ENCODE measurements at places on chromosomes 3 and 15.

DNA sequence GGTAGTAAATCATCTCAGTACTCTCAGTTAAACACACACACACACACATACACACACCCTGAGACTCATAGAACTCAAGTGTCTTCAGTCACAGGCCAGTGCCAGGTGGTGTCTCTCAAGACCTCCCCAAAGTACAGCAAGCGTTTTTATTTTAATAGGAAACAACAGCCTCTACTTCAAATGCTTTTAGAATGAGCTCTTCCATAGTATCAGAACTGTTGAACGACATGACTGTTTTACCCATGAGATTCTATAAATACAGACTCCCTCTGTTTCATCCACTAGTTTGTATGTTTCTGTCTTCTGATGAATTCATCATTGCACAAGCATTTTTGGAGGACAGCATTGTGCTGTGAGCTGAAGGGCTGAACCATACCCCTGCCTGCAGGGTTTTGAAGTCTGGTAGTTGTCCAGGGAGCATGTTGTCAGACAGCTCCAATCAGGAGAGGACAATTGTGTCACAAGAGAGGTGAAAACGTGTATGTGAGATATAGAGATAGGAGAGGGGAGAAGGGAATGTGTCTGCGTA is 201.0 kb upstream of the BCL6 start:
- no peak for DNase-seq

DNA sequence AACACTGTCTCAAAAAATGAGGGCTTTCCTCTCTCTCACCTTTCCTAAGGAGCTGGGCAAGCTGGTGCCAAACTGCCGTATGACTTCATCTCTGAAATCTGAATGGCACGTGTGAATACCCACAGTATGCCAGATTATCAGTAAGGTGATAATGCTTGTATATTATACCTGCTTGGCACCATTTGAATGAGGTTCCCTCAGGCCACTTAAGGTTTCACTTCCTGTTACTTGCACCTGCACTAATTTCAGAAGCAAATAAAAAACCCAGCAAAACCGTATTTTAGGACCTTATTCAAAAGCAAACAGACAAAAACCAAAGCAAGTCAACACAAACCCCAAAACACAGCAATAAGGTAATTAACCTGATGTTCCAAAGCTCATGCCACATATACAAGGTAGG is 19.7 kb downstream of the FOXP1 start:
- DNase-seq = no peak

DNA sequence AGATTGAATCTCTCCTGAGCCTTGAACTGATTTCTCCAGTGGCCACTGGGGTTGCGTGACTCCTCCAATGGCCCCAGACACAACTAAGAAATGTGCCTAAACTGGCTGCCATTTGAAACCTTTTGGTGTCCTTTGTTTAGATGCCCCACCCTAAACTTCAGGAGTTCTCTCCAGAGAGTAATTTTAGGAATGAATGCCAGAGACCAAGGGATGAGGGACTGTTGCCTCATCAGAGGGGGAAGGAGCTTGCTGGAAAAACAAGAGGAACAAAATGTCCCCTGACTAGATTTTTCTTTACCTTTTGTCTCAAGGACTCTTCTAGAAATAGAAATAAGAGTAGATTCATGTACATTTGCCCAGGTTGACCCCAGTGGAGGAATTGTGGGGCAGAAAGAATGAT is 8.1 kb upstream of the ADPRH start:
- no peak for DNase-seq

DNA sequence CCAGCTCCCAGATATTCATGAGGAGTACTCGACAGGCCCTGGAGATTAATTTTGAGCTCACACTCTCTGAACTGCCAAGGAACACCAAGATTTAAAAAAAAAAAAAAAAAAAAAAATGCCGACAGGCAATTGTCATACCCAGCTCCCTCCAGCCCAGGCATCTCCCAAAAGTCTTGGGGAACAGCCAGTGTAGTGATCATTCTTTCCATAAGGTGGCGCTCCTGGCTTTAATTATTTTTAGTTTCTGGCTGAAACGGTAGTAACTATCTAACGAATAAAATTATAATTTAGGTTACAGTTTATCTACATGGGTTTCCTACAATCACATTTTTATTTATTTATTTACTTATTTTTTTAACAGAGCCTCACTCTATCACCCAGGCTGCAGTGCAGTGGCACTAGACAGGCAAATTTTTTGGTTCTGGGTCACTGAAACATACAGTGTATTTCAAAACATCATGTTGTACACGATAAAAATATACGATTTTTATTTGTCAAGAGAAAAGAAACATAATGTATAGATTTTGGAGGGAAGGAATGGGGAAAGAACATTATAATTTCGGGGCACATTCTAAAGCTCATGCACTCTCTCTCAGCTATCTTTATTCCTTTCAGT is 157.3 kb downstream of the ADAMTS9 start:
- no peak for DNase-seq

DNA sequence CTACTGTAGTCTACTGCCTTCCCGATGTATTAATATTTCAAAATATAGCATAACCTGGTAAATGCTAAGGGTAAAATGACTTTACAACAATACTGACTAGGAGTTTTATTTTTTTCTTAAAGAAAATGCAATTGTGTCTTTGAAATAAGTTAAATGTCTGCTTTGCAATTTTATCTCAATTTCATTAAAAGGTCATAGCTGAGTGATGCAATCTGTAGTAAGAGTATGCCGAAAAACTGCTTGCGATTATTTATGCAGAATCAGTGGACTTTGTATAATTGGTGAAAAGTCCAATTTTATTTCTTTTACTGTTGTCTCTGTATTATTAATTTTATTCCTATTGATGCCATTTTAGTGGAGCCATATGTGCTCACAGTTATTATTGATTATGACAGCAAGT is 1143.6 kb upstream of the EPHA6 start:
- no peak for DNase-seq

DNA sequence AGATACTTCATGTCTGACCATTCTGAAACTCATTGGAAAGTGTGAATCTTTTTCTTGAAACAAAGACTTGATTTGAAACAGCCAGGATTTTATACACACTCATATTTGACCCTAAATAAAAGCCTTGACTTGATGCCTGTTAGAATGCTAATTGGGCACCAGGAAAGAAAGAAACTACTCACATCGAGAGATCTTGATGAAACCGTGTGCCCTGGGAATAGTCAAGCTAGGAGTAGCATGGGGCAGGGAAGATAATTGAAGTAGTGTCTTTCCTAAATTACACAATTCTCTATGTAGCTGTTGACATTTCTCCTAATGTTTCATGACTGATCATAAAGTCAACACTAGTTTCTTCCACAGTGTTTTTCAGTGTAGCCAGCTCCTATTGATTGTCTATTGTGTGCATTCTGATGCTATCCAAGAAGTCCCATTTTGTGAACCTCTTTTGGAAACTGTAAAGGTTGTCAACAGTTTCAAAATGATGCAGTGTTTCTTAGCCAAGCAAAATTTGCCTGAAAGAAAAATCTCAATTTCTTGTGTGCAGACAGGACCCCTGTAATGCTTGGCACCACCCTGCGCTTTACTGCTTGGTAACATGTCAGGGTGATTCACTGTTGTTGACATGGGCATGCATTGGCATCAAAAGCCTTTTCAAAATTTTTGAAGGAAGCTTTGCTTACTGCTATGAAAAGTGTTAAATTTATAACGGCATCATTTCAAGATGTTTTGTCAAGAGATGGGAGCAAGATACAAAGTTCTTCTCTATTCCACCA is 52.5 kb upstream of the OTOL1 start:
- DNase-seq = no peak

Measured in CD4-positive, alpha-beta T cell treated with Interleukin-17A for 1 hour (primary cell).